SW 1271 (cell line): ENCODE measurements at places on chromosomes 7 and 10.

GRCh38 chr7:85125651-85126131 is 61.2 kb downstream of the SEMA3D start:
- DNase-seq, result no peak

DNA sequence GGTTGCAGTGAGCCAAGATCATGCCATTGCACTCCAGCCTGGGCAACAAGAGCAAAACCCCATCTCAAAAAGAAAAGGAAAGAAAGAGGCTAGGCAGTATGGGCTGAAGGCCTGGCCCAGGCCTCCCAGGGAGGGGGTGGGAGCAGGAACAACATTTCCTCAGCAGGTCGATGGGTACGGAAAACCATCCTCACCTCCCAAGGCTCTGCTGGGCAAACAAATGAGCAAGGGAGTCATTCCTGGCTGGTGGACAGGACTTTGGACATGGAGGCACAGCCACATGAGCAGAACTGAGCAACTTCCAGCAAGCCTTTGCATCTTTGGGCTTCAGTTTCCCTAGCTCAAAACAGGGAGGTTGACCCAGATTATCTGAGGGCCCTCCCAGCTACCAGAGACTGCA is 13.0 kb downstream of the OGDHL start:
- DNase-seq, result no peak

DNA sequence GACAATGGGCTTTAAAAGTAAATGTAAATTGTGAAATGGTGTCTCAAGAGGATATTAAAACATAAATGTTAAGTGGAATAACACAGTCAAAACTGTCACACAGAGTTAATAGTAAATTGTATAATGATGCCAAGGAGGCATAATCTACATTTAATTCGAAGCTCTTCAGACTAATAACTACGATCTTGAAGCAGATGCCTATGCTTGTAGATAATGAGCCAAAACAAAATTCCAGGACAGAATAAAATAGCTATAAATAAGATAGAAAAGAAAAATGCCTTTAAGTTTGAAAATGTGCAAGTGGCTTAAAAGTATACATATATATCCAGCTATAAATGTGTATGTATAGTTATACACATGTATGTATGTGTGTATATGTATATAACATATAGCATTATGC is 17.5 kb downstream of the TWIST1 start:
- DNase-seq, result no peak

DNA sequence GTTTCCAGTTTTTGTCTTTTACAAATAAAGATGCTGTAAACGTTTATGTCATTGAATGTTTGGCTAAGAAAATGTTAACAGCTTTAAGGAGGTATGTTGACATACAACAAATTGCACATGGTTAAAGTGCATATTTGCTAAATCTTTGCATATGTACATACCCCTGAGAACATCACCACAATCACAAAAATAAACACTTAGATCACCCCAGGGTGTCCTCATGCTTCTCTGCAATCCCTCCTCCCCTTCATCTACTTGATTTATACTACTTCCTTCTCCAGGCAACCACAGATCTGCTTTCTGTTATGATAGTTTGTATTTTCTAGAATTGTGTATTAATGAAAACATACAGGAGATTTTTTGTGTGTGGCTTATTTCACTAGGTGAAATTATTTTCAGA is 209.5 kb downstream of the GLRX3 start:
- no peak for DNase-seq

- DNase-seq, result no peak
Observed at GRCh38 chr10:110723224-110723891, 79.2 kb downstream of the RBM20 start.

DNA sequence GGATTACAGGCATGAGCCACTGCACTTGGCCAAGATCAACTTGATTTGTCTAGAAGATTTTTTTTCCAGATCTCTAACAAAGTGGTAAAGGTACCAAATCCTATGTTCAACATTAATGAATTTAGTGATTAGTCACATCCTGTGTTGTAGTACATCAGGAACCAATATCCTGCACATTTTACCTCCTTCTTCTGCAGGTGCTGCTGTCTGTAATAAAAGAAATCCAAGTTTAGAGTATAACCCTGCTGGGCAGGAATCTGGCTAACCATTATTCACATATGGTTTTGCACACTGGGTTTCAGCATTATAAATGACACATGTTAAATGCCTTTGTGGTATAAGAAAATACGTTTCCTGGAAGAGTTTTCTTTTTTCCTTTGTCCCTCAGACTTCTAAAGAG is 10.8 kb downstream of the PARD3 start:
- DNase-seq, result no peak

DNA sequence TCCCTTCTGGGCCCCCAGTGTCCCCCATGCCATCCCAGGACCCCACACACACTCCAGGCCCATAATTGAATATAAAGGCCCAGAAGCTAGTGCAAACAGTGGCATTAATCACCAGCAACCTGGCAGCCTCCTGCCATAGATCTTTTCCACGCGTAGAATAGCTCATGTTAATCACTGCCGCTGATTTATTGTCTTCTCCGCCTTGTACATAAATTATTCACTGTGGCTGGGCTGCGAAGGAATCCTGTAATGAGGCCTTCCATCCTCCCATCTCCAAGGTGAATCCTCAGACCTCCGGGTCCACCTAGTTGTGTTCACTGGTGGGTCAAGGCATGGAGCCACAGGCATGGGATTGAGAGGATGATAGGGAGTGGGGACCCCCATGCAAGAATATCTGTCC is 33.2 kb downstream of the KAZALD1 start:
- DNase-seq, result no peak

DNA sequence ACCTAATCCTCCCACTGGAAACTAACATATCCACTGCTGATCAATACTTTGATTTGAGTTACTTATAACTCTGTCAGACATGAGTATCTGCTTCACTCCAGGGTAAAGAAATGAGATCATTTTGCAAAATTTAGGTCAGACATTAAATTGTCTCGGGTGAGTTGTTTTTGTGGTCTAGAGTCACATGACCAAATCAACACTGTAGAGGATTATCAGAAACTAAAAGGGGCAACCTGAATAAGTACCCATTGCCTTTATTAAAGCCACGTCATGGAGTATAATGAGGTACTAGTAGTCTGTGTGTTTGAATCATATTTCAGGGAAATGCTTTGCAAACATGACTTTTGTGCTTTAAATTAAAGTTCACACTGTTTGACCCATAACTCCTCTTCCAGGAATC is 107.7 kb upstream of the ADO start:
- DNase-seq, result no peak

DNA sequence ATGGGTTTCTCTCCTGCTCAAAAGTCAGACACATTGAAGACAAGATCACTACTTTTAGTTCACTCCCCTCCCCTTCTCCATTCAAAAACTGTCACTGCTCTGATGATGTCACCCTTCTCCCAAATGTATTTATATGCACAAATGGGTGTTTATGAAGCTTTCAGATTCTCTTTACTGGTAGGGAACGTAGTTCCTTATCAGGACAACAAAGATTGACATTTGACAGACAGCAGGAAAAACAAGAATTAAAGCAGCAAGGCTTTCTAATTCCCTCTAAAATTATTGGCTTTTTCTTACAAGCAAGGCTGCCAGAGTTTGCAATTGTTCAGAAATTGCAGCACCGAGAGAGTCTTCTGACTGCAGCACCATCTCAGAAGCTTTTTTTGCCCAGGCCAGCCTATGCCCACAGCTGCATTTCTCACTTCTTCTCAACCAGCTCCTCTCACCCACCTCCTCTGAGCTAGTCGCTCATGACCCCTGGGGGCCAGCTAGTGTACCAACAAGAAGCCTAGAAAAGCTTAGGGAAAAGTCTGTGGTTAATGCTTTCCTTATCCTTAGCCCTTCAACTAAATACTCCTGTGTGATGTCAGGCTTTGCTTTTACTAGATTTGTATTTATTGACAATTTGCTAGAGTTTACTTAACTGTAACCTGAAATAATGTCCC is 265.1 kb downstream of the HTR7 start:
- no peak for DNase-seq

GRCh38 chr7:135930565-135931461 is 46.3 kb downstream of the MTPN start:
- DNase-seq, result no peak

- DNase-seq, result no peak
Observed at GRCh38 chr7:149790146-149790548, 16.8 kb upstream of the ZNF467 start.

- DNase-seq, result no peak
Observed at GRCh38 chr10:36500266-36500665, 625.1 kb upstream of the ANKRD30A start.

GRCh38 chr10:58299580-58299979 is 30.6 kb downstream of the CISD1 start:
- peak; percentile 44 for DNase-seq

- no peak for DNase-seq
Observed at GRCh38 chr7:149302222-149302621, 40.2 kb downstream of the ZNF783 start.

GRCh38 chr10:91665842-91666241 is 33.0 kb upstream of the PPP1R3C start:
- no peak for DNase-seq

- no peak for DNase-seq
Observed at GRCh38 chr7:571718-572415, 52.2 kb upstream of the PDGFA start.

DNA sequence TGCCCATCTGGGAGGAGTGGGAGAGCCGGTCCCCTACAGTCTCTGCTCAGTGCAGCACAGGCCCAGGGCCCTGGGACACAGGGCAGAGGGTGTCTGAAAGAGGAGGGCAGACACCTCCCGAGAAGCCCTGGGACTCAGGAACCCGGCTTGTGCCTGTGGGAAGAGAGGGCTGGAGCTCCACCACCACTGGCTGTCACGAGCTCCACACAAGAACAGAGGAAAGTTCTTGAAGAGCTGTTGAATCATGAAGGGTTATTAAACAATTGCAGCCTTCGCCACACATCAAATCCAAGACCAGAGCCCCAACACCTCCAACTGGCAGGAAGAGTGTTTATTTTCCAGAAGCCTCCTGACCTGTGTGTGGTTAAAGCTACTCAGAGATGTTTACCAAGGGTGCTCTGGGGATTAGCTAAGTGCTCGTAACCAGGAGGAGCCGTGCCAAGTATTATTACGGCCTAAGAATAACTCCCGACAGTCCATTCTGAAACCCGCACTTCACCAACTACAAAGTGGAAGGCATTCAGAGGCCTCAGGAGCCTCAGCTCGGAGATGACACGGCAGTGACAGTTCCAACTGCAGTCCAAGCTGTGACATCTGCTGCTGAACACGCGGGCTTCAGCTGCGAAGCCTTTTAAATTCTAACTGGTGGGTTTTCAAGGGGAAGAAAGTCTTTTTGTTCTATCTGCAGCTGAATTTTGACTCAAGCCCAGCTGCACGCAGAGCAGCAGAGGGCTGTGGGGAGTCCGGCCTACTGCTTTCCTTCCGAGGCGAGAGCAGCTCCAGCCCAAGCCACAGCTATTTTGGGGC is 75.1 kb downstream of the MAD1L1 start:
- DNase-seq, result no peak

DNA sequence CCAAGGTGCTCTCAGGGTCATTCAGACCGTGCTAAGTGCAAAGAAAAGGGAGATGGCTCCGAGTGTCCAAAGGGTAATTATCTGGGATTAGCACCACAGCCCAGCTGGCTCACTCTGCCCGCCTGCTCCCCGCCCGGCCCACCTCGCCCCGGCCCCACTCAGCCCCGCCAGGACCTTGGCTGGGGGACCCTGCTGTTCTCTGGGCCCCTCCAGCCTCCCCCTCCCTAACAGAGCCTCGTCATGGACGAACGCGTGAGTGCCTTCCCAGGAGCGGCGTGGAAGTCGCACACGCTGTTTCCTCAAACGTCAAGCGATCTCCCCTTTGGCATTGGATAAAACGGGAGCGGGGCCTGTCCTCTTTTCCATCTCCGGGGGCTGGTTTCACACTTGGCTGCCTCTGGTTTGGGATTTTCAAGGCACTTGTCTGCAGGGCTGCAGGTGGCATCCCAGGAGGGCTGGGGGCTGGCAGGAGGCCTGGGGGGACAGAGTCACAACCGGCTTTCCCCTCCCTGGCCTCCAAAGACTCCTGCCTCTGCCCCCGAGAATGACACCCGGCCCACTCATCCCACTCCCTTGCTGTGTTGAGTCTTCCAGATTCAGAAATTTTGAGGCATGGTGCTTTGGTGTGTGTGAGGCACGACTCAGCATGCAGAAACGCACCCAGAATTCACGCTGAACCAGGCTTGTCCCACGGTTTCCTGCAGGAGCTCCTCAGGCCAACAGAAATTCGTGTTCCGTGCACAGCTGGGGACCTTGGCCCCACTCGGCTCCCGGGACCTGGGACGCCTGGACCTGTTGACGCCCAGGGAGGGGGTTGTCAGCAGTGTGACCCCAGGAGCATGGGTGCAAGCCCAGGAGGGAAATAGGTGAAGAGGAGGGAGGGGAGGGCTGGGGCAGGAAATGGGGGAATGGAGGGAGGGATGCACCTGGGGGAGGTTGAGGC is 110.0 kb downstream of the PDGFA start:
- DNase-seq, result no peak

GRCh38 chr10:22666287-22667092 is 47.9 kb downstream of the PIP4K2A start:
- no peak for DNase-seq

GRCh38 chr10:96270571-96270970 is 798 bp downstream of the BLNK start:
- DNase-seq, result no peak

DNA sequence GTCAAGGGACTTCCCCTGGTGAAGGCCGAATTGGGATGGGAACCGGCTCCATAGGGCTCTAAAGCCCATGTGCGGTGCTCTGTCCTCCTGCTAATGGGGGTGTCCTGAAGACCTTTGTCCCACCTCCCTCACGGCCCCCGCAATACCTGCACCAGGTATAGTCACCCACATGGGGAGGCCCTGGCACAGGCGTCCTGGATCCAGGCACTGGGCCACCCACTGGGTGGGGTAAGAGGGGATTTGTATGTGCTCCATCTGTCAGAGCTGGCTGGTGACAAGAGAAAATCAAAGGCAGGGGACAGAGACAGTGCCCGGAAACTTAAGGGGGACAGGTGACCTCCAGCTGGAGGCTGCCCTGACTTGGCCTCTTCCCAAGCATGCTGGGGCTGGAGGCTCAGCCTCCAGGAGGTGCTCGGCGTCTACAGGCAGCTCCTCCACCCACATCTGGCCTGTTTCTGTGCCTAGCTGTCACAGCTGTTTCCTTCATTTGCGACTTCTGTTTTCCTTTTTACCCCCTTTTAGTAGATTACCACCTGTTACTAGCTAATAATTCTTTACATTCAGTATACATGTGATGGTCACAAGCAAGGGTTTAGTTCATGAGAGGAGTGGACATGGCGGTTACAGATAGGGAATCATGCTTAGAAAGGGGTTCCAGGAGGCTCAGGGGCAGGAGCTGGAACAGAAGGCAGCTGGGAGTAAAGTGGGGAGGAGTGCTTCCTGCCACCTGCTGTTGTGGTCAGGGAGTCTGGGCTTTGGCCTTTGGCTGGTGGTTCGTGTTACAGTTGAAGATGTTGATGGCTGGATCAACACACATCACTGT is 2.3 kb upstream of the CUZD1 start:
- DNase-seq, result peak; percentile 16

- no peak for DNase-seq
Observed at GRCh38 chr10:86652361-86653202, 1.8 kb upstream of the OPN4 start.
